ENCODE measurements at places on chromosomes 11 and 22. TPM values are rescaled to one million over a fixed set of nuclear protein-coding genes. Genes with fewer than 3 reads are reported as not detected.

Gene DDX6
- 263 TPM for total RNA-seq

Gene APOA4
- total RNA-seq: not detected

Gene GGTLC3
- not detected for total RNA-seq

Gene TMPRSS4
- not detected for total RNA-seq

Gene SLC22A25
- total RNA-seq: not detected

Gene UPK3A
- 1.6 TPM for total RNA-seq

Gene PKNOX2
- total RNA-seq: not detected

Gene HORMAD2
- not detected for total RNA-seq

Gene MS4A3
- total RNA-seq: not detected

Gene TSGA10IP
- total RNA-seq: not detected

Gene OR5D16
- not detected for total RNA-seq

Gene BBOX1
- not detected for total RNA-seq

Gene CAPN5
- 0.71 TPM for total RNA-seq

Gene EHF
- total RNA-seq: 1.1 TPM

Gene OR51E2
- total RNA-seq: not detected

Gene FGF4
- total RNA-seq: not detected

Gene PARVB
- 53.5 TPM for total RNA-seq

Gene SEC14L6
- not detected for total RNA-seq

Gene CEP164
- total RNA-seq: 50.9 TPM

Gene DEPDC7
- total RNA-seq: 0.27 TPM

Gene YAP1
- total RNA-seq: not detected

Gene SNX32
- 0.37 TPM for total RNA-seq

Gene LYVE1
- total RNA-seq: not detected

Gene APOBEC3H
- total RNA-seq: 1.4 TPM

Gene HPS4
- total RNA-seq: 45.3 TPM

Gene FKBP2
- 31.4 TPM for total RNA-seq

Gene P2RX6
- total RNA-seq: 0.67 TPM

Gene NFAM1
- 0.18 TPM for total RNA-seq

Gene FGF19
- not detected for total RNA-seq

All from activated B cell treated with CpG ODN at 0.5 μM for 24 hours (primary cell).